ENCODE measurements at places on chromosomes 11 and 22.
A peak's percentile ranks its signal among the peaks of the same experiment; 100 is the strongest.

- peak; percentile 66 for DNase-seq
Measured at GRCh38 chr11:75577207-75577606, 15.2 kb downstream of the SERPINH1 start.

GRCh38 chr11:126277780-126278179, 5.1 kb upstream of the TIRAP start:
- no peak for DNase-seq

- no peak for DNase-seq
Measured at GRCh38 chr11:63494975-63495374, 4.0 kb upstream of the PLAAT5 start.

GRCh38 chr11:44376423-44376822, 66.5 kb upstream of the ALX4 start:
- DNase-seq, result no peak

DNA sequence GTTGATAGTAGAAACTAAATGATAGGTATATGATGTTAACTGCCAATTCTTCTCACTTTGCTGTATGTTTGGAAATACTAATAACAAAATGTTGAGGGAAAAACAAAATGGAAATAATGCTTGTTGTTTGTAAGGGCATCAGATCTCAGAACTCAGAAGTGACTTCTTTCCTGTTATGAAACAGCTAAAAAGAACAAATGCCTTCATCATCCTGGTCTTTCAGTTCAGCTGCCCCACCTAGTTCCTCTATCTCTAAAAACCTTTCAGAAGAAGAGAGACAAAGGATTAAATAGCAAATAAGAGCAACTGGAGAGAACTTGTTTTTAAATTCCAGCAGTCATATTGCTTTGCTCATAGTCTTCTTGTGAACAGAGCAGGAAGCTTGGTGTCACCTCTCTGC, 345.3 kb upstream of the NCAM1 start:
- no peak for DNase-seq

DNA sequence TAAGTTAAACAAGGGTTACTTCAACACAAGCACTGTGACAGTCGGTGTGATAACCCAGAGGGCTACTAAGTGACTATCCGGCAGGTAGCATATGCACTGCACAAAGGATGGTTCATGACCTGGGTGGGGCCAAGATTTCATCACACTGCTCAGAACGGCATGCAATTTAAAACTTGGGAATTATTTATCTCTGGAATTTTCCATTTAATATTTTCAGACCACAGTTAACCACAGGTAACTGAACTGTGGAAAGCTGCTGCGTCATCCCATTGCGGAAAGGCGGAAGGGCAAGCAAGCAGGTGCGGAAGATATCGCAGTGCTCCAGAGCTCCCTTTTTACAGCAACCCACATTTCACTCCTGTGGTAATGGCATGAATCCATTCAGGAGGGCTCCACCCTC, 540.8 kb downstream of the INSC start:
- no peak for DNase-seq

GRCh38 chr11:2294926-2295290, 6.8 kb downstream of the C11orf21 start:
- peak; percentile 6 for DNase-seq

DNA sequence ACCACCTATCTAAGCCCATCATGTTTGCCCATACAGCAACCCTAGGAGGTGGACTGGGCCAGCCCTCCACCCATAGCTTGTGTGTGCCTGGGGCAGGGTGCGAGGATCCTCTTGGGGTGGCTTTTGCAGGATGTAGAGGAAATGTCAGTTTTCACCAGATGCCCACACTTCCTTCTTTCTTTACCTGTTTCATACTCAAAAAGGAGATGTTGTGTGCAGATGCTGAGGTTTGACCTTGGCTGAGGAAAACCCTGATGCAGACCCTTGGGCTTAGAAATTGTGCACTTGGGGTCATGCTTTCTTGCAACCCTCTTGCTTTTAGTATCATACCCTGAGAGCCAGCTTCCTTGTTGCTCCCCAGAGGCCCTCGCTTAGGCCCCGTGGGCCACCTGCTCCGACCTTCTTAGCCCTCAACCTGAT, 2.2 kb downstream of the HTR3A start:
- DNase-seq, result no peak

- DNase-seq, result no peak
Measured at GRCh38 chr11:69368119-69368880, 74.3 kb downstream of the MYEOV start.

DNA sequence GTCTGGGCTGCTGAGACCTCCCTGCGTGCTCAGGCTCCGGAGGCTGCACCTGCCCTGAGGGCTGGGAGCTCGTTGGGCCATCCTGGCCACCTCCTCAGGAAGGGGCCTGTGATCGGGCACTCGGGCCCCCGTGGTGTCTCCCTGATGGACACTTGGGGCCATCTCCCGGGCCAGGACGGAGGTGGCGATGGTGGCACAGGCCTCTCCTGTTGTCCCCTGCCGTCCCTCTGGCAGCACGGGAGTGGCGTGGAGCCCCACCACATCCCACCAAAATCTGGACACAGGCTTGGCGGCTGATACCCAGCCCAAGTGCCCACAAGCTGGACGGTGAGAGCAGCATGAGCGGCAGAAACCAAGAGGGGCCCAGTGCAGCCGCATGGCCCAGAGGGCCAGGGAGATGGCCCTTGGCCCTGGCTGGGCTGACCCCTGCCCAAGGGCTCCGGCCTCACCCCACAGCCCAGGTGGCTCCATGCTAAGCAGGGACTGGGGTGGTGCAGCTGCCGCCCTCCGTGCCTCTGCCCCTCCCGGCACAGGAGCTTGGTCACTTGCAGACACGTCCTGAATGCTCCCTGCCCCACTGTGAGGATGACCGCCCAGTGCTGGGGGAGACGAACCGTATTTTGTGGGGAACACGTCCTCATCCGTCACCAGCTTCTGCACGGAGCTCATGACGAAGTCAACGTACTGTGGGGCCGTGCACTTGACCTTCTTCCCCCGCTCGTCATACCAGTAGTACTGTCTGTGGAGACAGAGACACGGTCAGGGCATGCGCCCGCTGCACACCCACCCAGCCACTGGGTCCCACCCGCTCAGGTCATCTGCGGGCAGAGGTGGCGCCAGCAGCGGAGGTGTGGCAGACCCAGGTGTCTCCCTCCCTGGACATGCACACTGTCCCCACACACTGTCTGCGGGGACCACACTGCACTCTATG, 15.6 kb downstream of the MOB2 start:
- no peak for DNase-seq

DNA sequence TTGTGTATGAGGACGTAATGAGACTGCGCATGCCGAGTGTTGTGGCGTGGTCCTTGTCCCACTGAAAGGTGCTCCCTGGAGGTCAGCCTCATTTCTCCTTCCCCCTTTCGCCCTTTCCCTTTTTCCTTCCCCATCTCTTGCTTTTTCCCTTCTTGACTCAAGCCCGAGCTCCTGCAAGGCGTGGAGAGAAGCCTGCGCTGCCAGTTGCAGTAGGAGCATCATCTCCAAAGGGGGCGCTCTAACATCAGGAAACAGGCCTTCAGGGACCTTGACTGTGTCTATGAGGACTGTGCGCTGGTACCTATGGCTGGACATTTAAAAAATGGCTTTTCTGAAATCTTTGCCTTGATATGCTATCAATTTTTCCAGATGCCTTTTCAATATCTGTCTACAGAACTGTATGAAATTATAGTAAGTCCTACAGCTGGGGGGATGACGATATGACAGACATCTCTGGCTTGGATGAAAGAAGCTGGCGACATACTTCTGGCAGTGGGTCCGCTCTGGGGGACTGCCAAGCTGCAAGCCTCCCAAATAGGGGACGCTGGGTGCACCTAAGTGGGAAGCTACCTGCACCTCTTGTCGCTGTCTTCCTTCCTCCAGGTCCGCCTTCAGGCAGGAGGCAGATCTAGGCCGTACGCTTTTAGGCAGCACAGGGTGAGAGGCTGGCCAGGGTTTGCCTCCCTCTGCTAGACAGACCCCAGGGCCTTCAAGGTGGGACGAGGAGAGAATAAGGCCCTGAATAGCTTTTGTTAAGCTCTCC, 96.5 kb downstream of the NXPE2 start:
- DNase-seq, result no peak

GRCh38 chr11:27612932-27613880, 87.0 kb downstream of the BDNF start:
- no peak for DNase-seq

DNA sequence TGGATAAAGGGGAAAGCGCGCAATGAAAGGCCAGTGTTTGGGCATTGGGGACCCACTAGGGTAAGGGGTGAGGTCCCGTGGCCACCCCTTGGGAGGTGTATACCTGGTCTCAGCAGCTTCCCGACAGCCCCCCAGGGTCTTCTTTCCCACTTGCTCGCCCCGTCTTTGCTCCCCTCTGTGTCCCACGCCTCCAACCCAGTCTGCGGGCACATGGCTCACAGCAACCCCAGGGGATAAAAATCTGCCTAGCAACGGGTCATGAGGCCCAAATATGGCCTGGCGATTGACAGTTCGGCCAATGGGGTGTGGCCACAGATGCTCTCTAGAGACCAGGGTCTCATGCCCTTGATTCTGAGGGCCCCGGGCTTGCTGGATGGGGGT, 41.6 kb downstream of the AHNAK start:
- no peak for DNase-seq

DNA sequence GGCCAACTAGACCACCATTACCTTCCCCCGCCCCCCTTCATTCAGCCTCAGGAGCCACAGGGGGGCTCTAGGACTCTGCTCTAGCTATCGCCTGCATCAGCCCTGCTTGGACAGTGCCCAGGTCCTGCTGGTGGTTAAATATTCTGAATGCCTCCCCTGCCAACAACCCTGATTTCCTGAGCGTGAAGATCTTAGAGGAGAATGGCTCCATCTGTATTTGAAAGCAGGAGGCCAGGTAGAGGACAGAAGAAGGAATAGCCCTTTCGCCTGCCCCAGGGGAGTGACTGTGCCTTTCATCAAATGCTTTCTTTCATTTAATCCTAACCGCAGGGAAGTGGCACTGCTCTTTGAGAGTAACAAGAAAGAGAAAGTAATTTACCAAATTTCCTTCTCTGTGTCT, 69.2 kb downstream of the ISX start:
- DNase-seq, result no peak

- DNase-seq, result no peak
Measured at GRCh38 chr11:47394050-47394321, 14.4 kb upstream of the SLC39A13 start.

DNA sequence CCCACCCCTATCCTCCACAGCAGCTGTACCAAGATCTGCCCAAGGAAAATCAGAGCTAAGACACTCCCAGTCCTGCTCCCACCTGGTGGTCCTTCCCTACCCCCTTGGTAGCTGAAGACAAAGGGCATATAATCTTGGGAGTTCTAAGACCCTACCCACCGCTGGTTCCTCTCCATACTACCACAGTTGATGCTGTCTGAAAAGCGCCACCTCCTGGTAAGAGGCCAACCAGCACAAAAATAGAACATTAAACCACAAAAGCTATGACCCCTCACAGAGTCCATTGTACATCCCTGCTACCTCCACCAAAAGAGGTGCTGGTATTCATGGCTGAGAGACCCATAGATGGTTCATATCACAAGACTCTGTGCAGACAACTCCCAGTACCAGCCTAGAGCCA, 161.5 kb upstream of the ARHGAP42 start:
- no peak for DNase-seq

GRCh38 chr11:64025205-64025604, 10.5 kb upstream of the FLRT1 start:
- no peak for DNase-seq

GRCh38 chr11:91835051-91835560, 389.5 kb upstream of the FAT3 start:
- no peak for DNase-seq

DNA sequence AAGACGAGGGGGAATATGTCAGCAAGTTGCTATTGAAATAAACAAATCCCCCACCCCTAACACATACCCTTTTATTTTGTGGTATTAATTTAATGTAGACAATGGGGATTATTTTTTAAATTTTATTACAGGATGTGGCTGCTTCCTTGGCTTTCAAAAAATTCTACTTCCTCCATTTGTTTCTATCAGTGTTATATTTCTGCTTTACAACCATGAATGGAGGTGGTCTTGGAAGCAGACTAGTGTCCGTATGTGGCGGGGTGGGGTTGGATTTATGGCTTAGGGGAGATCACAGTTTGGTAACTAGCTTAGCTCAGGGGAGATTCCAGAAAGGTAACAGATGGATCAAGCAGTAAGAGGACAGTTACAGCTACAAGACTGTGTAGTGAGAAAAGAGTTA, 39.3 kb upstream of the PICALM start:
- no peak for DNase-seq

- DNase-seq, result no peak
Measured at GRCh38 chr22:41768430-41768829, 32.0 kb upstream of the CCDC134 start.

DNA sequence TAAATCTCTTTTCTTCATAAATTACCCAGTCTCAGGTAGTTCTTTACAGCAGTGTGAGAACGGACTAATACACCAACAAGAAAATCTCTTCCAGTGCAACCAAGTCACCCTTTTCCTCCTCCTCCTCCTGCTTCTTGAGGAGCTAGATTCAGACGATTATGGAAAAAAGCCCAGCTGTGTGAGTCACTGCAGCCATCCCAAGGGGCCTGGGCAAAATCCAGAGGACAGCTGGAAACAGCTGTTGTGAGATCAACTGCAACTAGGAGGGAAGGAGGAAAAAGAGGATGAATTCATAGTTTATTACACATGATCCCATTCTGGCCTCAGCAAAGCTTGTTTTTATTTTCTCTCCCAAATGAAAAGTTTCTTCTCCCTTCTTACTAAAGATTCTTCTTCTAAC, 32.9 kb downstream of the RBFOX2 start:
- DNase-seq, result no peak

- no peak for DNase-seq
Measured at GRCh38 chr11:10381736-10382135, 73.3 kb upstream of the AMPD3 start.

DNA sequence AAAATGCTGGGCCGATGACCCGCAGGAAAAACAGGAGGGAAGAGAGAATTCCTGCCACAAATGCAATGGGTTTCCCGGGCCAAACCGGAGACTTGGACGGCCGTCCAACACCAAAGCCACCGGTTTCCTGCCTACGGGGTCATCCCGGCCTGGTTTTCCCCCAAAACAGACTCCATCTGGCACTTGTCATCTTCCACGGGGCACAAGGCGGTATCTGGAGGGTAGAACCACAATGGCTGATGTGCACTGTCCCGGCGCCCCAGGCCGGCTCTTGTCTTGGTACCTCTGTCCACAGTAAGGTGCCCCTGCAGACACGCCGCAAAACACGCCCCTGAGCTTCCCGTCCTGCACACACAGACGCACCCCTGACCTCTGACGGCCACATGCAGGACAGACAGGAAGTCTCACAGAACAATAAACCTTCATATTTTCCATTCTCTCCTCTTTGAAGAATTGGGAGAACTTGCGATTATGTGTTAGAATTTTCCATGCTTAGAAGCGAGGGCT, 20.1 kb downstream of the CELSR1 start:
- DNase-seq, result no peak

- no peak for DNase-seq
Measured at GRCh38 chr11:82989628-82990404, 81.9 kb downstream of the RAB30 start.

DNA sequence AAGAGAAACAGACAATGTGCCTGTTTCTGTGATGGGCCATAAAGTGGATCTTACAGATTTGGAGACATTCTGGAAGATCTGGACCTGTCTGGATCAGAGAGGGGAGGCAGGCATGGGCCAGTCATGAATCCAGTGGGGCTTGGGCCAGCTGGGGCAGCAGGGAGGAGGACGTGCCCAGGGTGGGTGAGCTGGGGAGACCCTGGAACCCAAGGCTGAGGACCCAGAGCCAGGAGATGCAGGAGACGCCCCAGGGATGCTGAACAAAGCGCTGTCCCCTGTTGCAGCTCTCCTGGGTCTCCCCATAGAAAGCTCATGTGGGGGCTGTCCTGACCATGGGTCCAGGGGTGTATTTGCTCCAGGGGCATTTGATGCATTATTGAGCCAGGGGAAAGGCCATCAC, 1.5 kb upstream of the APOBEC3A start:
- DNase-seq, result no peak

GRCh38 chr11:12045914-12046635, 37.6 kb upstream of the DKK3 start:
- no peak for DNase-seq
